NCI-H748 treated with DMSO at 0.1 percent for 48 hours (cell line): ENCODE measurements at places on chromosomes 2 and 18.

DNA sequence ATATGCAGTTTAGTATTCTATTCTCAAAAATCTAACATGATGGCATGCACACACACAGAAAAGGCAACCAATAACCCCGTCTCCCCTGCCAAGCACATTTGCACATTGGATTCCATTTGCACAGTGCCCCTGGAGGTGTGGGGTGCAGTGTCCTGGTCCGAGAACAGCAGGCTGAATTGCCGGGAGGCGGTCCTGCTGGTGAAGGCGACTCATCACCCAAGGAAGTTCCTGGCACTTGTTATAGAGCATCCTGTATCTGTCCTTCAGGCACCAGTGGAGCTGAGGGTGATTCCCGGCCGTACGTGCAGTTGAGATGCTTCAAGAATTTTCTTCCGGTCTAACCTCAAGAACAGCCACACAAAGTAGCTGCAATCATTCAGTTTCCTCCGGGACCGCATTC lies 73.0 kb upstream of the RAB12 start:
- DNase-seq = no peak

GRCh38 chr2:70627211-70627898 lies 73.7 kb upstream of the TGFA start:
- DNase-seq = peak; percentile 32

DNA sequence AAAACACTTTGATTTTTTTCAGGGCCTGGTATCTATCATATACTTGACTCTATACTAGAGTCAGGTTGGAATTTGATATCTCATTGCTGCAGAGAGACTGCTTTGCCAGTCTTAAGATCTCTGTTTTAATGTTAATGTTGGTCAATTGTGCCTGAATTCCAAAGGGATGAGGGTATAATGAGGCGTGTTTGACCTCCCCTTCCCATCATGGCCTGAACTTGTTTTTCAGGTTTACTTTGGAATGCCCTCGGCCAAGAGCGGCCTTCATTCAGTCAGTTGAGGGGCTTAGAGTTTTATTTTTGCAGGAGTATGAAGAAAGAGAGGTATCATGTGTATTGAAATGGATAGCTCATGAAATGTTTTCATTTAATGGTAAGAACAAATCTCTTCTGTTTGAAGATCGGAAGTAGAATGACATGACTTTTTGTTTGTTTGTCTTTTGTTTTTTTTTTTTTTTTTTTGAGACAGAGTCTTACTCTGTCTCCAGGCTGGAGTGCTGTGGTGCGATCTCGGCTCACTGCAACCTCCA lies 119.0 kb downstream of the KIAA1328 start:
- DNase-seq = no peak

DNA sequence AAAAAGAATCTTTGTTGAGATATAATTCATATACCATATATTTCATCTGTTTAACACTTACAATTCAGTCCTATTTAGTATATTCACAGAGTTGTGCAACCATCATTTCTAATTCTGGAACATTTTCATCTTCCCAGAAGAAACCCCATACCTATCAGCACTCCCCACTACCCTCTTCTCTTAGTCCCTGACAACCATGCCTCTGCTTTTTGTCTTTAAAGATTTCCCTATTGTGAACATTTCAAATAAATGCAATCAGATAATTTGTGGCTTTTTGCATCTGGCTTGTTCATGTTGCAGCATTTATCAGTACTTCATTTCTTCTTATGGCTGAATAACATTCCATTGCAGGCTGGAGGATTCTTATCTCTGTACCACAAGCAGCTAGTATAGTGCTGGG lies 305.9 kb upstream of the MEX3C start:
- no peak for DNase-seq

DNA sequence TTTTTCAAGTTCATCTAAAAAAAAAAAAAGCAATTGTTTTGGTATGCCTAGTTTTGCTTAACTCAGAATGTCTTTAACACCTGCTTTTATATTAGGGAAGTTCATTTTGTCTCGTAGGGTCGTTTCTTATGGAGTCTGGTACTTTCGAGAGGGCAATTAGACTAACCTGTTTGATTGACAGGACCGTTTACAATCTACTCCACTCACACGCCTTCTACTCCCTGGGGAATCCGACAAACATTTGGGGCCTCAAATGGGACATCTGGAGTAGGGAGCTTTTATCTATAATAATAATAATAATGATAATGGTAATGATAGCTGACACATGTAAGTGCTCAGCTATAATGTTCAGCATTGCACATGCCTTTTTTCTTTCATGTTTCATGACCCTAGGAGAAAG lies 261.6 kb upstream of the RASGRP3 start:
- DNase-seq = no peak

GRCh38 chr2:53235836-53236582 lies 531.6 kb upstream of the CHAC2 start:
- DNase-seq = no peak

GRCh38 chr2:128395640-128396499 lies 77.2 kb upstream of the HS6ST1 start:
- DNase-seq = no peak

GRCh38 chr2:154974041-154974440 lies 275.5 kb downstream of the KCNJ3 start:
- DNase-seq = no peak

GRCh38 chr2:44573996-44574395 lies 212.2 kb downstream of the CAMKMT start:
- DNase-seq = no peak

- no peak for DNase-seq
Observed at GRCh38 chr2:47015206-47015605, 99.6 kb upstream of the MCFD2 start.

GRCh38 chr2:54347622-54348021 lies 91.6 kb upstream of the TSPYL6 start:
- DNase-seq = no peak

- DNase-seq = no peak
Observed at GRCh38 chr2:190809139-190809764, 71.4 kb upstream of the GLS start.

DNA sequence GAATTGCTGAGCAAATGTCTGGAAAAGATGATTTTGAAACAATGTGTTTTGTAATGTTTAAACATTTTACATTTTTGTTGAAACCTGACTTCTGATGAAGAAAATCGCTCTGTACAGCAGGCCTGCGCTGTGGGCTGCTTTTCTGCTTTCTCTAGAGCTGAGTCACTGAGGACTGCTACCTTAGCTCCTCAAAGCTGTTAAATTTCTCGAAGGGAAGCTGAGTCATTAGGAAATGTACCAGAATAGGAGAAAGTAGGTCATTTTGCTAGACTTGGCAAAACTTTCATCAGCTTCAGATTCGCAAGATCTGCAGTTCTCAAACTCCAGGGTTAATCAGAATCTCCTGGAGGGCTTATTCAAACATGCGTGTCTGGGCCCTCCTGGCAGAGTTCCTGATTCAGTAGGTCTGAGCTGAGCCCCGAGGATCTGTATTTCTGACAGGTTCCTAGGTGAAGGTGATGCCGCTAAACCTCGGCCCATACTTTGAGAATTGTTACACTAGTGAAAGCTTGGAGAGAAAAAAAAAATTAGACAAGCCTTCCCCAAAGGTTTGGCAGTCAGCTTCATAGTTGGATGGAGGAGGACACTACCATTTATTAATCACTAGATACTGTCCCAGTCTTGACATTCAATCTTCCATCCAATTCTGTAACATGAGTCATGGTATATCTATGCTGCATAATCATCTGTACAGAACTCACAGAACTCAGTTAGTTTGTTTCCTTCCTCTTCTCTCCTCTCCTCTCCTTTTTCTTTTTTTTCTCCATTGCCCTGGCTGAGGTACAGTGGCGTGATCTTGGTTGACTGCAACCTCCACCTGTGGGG lies 297.6 kb downstream of the PARD3B start:
- no peak for DNase-seq

DNA sequence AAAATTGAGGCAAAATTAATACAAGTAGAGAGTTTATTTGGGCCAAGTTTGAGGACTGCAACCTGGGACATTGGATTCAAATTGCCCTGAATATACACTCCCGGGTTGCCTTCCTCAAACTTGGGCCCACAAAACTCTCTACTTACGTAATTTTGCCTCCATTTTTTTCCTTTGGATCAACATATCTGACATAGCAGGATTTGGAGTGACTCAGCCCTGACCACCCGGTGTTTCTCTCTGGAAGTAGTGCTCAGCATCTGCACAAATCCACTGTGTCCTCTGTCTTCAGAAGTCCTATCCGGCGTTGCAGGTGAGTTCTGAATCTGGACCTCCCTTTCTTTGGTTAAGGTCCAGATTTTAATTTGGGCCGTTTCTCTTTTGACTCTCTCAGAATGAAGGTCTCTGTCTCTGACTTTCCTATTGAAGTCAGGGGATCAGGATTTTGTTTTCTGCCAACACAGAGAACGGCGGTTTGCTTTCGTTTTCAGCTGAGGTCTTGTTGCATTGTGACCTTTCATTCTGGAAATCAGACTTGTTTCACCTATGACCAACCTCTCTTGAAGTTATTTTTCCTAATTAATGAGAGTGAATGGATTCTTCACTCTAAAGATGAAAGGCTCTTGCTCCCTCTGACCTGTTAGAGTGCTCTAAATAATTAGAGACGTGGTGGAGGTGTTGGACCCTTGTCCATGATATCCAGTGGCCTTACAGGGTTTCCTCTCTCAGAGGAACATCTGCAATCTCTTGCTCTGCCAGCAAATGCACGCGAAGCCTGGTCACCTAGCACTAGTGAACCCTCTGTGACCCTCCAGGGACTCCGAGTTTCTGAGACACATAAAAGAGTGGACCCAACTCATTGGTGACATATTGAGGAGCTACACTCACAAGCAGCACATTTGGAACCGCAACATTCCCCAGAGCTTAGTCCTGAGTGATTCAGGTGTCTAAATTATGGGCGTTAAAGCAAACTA lies 13.6 kb downstream of the TCF23 start:
- DNase-seq = no peak

DNA sequence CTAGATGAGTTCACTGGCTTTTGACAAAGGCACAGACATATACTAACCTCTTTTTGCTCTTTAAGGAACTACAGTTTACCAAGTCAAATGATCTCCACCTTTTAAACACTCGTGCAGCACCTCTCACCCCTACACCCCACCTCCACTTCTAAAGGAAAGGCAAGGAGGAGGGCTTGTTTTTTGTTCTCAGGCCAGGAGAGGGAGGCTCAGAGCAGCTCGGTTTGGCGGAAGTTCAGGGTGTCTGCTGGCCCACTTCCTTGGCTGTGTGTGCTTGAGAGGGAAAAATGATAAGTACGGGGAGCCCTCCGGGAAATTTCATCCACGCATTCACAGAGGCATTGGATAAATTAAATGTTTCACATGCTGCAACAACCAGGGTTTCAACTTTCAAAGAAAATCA lies 667.9 kb downstream of the BCL11A start:
- DNase-seq = no peak

- DNase-seq = no peak
Observed at GRCh38 chr2:122519821-122520611, 764.6 kb downstream of the TSN start.

GRCh38 chr2:98568161-98568956 lies 40.0 kb downstream of the COA5 start:
- no peak for DNase-seq

DNA sequence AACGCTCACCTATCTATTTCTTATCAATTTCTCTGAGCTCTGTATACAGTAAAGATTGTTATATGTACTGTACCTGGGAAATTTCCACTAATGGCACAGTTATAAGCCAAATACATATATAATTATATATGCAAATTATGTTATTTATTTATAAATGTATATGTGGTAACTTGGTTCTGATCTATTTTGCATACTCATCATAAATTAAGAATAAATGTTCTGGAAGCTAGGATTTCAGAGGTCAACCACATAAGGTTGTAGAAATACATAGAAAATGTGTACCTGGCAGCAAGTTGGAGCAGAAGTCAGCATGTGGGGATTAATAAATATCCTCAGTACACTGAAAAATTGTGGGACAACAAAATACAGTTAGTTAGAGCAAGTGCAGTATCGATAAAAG lies 353.7 kb upstream of the ZNF521 start:
- DNase-seq = no peak

DNA sequence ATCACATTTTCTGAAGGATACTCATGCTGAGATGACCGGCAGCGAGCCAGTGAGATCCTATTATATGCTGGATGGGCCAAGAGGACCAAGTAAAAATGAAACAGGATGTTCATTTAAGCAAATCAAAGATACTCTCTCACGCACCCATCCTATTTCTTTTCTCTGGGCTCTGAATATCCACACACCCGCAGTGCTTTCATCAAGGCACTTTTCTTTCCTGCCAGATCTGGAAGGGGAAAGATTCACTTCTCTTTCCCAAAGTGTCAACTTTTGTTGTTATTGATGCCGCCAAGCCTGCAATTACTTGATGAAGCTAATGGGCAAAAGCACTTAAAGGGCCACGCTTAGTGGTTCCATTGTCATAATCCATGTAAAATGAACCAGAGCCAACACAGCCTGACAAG lies 191.9 kb upstream of the CHAC2 start:
- peak; percentile 7 for DNase-seq

DNA sequence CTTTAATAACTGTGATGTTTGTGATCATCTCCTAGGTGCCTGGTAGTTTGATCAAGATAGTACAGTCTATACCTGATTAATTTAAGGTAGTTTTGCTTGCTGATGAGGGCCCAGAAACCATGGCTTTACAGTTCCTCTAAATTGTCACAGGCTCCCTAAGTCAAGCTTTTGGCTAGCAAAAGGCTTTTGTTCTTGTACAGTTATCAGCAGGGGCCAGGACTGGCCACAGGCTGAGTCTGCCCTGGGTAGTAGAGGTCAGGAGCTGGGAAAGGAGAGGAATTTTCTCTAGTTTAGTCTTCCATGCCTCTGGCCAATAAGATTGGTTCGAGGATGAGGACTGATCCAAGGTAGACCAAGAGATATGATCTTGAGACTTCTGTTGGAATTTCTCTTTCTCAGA lies 3.6 kb upstream of the BOD1L2 start:
- DNase-seq = no peak

GRCh38 chr2:106020032-106020431 lies 174.1 kb downstream of the UXS1 start:
- no peak for DNase-seq

DNA sequence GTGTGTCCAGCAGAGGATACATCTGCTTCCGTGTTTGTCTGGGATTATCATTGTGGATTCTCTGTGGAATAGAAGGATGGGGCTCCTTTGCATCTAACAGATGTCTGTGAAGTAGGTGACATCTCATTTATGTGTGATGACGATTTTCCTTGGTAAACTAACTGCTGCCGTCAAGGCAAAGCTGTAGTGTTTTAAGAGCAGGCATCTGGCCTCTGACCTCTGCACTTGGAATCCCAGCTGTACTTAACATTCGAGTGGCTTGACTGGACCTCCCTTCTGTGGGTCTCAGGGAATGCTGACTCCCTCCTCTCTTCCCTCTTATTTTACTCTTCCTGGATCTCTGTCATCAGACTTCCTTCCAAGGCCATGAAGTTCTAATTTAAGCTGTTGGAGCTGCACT lies 56.4 kb downstream of the DCDC2C start:
- no peak for DNase-seq

GRCh38 chr2:52936029-52936428 lies 831.6 kb upstream of the CHAC2 start:
- DNase-seq = no peak

GRCh38 chr2:181575650-181576025 lies 81.3 kb downstream of the CERKL start:
- DNase-seq = no peak
